ENCODE measurements at places on chromosomes 3 and 15. TPM values are rescaled to one million over a fixed set of nuclear protein-coding genes. Genes with fewer than 3 reads are reported as not detected.

DNA sequence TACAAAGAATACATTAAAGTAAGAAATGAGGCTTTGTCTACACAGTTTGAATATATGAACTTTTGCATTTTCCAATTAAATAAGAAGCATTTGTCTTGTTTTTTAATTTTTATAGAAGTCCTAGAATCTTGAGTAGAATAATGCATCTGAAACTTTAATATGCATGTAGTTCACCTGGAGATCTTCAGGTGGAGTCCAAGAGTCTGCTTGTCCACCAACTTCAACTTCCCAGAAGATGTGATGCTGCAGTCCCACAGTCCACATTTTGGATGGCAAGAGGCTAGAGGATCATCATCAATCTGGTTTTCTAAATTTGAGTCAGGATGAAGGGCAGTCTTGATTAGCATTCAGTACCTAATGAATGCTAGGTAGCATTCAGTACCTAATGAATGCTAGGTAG is 357.6 kb upstream of the SOX2 start:
- no peak for DNase-seq

DNAH12 gene
- not detected for total RNA-seq

IGF2BP2 gene
- total RNA-seq, result 7.9 TPM

DNA sequence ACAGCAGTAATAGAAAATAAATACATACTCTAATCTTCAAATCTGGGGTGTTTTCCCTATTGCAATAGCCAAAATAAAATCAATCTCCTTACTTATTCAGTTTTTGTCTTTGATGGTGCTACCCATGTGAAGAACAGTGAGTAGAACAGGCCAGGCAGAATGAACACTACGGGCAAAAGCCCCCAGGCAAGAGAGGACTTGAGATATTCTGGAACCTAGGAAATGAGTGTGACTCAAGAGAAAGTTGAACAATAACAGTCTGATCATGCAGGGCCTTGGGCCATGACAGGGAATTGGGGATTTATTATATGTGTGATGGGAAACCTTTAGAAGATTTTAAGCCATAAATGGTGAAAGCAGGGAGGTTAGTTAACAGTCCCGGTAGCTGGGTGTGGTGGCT is 14.0 kb upstream of the DUT start:
- no peak for DNase-seq

GRCh38 chr3:190070622-190071347 is 49.9 kb downstream of the P3H2 start:
- DNase-seq, result no peak

DNA sequence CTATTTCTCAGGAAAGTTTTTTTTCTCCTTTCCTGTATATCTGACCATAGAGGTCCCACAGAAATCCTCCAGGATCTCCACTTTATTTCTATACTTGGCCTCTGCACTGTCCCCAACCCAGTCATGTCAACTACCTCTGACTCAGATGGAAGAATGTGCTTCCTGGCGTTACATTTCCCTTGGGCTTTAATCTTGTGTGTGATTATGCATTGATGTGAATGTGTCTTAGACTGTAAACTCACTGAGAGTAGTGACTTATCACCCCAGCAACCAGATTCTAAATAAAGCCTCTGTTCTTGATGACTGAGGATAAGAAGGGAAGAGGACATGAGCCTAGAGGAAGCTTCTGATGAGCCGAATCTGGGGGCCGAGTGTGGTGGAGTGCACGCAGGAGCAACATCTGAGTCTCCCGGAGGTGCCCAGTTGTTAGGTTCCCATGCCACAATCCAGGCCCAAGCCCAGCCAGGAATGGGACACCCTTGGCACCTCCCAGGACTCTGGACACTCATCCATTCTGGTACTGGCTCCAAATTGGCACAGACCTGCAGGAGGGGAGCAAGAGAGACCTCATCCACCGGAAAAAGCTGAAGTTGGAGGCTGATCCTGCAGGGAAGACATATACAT is 32.1 kb upstream of the HEG1 start:
- no peak for DNase-seq

DNA sequence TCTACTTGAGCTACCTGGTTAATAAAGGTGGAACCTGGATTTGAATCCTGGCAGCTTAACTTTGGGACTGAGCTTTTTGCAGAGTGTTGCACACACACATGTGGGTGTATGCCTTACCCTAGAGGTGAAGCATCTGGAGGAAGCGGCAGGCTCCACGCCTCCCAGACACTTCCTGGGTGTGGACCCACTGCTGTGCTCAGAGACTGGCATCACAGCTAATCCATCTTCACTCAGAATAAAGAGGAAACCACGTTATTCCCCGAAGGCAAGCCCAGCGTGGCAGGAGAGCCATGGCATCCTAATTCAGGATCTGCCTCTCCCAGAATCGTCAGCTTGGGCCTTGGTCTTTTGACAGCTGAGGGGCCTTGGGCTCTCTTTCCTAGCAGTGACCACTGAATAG is 25.5 kb downstream of the CCDC13 start:
- DNase-seq, result no peak

DNA sequence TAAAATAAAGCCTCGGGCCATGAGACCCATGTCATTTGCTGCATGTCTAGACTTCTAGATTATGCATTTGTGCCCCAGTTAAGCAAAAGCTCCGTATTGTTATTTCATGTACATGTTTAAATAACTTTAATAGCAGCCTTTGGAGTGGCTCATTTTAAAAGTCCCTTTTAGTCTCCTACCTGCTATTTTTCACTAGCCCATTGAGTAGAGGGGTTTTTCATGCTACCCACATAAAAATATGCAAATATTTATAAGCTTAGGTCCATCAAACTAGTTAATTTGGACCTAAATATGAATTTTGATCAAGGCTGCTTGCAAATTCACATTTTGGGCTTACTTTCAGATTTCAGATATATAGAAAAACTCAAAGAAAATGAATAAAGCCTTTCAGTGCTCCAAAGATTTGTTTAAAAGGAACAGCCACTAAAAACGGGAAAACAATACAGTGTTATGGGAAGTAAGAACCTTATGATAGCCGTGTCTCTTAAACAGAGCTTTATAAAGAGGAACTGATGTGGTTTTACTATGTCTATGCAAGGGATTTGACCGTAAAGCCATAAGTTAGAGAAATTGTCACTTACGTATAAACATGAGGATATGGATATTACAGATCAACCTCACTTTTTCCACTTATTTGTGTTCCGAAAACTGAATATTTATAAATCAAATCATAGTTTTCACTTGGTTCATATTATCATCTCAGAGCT is 30.0 kb downstream of the FILIP1L start:
- no peak for DNase-seq

DNA sequence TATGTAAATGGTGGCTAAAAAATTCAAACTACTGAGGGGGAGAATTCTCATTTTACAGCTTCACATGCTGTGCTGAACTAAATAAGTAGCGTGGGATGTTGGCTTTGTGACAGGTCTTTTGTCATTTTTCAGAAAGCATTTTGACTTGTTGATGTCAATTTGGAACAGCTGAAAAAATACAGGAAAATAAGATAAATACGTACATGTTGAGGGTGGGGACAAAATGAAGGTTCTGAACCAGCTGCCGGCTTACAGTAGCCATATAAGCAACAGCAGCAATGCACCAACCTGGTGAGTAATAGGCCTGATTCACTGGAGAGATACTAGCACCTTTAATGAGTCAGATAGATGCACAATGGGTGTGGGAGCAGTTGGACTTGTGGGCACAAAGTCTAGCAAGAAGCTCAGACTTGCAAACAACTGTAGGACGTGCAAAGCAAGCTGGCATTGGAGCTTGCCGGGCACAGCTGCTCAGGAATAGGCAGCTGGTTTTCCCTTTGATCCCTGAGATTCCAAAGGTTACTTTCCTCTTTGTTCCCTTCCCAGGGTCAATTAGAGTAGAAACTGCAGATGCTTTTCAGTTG is 12.9 kb downstream of the B3GNT5 start:
- DNase-seq, result no peak

- DNase-seq, result no peak
Measured at GRCh38 chr3:123071146-123071545, 4.3 kb downstream of the PDIA5 start.
